DMS 273 treated with DMSO at 0.1 percent for 48 hours (cell line): ENCODE measurements at places on chromosomes 5 and 9.

GRCh38 chr5:102589661-102590060 lies 90.9 kb upstream of the SLCO6A1 start:
- DNase-seq: no peak

GRCh38 chr9:134052941-134053340 lies 14.9 kb downstream of the BRD3 start:
- DNase-seq: no peak

DNA sequence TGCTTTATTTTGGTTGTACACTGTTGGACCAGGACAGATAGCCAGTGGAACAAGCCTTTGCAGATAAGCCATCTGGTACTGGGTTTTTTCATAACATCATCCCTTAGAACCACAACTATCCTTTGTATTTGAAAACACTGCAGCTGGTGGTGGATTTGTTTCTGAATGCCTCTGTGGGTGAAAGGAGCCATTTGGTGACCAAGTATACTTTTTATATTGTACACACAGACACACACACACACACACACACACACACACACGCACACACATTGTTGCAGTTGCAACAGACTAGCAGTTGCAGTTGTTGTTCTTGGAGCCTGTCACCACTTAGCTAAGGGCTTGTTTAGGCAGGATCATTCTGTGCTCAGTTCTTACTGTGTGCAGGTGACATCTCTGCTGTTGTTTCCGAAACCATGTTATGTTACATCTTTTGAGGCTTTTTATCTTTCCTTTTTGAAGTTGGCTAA lies 22.9 kb upstream of the CAVIN4 start:
- DNase-seq: peak; percentile 46

DNA sequence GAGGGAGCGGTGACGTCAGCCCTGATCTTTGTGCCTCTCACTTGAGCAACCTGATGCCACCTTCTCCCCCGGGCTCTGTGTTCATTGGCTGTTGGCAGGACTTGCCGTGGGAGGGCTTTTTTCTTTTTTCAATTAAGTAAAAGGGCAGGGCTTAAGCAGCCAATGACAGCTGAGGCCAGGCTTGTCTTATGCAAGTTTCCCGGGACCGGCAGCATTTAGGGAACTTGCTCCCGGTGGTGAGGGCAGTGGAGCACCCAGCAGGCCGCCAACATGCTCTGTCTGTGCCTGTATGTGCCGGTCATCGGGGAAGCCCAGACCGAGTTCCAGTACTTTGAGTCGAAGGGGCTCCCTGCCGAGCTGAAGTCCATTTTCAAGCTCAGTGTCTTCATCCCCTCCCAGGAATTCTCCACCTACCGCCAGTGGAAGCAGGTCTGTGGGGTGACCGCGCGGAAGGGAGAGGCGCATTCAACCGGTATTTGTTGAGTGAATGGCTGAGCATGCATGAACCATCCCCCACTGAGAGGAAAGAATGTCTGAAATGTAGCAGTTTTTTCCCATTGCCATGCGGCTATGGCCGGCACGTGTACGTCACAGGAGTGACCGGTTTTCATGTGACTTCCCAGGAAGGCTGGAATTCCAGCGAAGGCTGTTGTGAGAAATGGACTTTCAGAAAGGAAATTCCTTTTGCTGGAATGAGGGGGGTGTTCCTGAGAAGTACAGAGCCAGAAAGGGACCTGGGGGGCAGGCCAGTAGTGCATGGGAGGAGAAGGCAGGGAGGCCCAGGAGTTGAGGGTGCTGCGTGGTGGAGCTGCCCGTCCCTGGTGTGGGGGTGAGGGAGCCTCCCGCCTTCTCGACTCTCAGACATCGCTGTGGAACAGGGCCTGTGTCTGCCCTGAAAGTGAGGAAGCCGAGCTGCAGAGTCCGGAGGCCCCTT lies 29.0 kb downstream of the PTGES2 start:
- peak; percentile 92 for DNase-seq

DNA sequence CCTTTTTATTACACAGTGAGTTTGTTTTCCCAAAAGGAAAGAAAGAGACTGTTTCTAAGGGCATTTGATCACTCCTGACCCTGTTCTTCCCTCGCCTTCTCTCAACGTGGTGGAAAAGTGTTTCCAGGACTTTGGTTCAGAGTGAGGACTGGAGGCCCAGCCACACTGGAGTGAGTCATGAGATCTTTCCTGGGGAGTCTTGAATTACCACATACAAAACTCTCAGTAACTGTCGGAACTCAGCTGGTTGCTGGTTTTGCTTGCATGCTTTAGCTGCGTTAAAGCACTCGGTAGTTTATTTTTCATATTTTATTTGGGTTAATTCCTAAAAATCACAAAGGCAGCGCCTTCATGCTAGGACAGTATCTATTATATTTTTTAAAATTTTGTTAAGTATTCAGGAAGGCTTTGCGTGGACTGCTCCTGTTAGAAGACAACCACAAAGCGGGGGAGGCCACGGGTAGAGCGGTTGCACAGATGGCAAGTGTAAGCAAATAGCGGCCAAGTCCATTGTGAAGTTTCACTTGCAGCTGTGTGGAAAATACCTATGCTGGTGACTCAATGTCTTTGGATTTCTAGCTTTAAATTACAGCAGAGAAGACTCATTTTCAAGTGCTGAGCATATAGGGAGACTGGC lies 77.7 kb downstream of the ARSB start:
- DNase-seq: peak; percentile 84

GRCh38 chr9:106119176-106119575 lies 424.8 kb downstream of the TMEM38B start:
- DNase-seq: no peak

DNA sequence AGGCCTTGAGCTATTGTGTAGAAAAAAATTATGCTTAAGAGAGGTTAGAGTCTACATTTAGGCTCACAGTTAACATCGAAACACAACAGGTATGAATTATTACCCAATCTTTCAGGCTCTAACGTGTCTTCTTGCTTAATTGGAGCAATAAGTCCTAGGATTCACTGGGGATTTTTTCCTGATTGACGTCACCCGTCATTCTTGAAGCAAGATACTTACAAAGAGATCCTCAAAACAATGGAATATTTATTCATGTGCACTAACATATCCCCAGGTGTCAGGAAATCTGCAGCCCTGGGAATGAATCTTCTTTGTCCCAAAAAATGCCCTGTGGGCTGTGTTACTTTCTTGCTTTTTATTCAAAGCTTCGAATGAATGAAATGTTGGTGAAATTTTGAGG lies 413.5 kb downstream of the NFIB start:
- DNase-seq: no peak

DNA sequence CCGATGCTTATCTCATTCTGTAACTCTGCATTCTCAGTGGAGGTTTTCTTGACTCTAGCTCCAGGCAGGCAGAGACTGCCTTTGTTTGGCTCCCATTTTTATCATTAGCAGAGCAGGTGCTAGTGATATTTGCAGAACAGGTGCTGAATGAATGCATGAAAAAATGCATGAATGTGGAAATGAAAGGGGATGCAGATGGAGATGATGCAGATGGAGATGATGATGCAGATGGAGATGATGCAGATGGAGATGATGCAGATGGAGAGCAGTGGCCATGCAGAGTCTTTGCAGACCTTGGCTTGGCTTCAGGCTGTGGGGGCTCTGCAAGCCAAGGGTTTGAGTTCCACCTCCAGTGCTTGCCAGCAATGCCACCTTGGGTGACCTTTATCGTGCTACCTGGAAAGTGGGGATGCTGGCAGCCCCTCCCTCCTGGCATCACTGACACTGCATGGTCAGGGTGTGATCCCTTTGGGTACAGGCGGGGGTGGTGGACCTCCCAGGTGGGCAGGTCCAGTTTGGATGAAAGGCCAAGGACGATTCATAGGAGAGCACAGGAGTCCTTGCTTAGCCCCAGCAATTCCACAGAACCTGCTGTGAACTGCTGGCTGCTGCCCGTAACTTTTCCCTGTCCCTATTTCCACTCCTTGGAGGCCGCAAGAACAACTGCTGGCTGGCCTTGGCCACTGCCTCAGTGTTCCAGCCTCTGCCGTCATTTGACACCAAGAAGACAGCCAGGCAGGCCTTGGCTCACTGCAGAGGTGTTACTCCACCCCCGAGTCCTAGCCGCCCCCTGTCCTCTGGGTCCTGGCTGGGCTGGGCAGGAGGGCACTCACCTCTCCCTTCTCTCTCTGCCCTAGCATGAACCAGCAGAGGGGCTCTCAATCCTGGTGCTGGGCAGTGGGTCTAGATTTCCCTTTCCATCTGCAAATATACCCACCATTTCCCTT lies 33.0 kb downstream of the ERGIC1 start:
- DNase-seq: no peak

GRCh38 chr5:6642655-6643054 lies 9.4 kb downstream of the SRD5A1 start:
- DNase-seq: no peak

DNA sequence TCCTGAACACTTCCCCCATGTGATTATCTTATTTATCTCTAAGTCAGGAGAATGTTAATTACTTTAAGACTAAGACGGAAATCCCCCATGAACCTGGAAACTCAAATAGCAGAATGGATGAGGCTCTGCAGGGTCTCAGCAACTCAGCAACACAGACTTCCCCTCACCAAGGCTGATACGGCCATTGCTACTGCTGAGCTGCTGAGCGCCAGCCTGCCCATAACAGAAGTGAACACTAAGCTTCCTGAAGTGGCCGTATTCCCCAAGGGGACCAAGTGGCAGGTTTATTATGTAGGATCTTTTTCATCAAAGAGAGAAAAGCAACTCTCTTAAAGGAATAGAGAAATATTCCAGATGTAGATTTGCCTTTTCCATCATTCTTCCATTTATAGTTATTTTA lies 311.1 kb downstream of the RFX3 start:
- DNase-seq: no peak

DNA sequence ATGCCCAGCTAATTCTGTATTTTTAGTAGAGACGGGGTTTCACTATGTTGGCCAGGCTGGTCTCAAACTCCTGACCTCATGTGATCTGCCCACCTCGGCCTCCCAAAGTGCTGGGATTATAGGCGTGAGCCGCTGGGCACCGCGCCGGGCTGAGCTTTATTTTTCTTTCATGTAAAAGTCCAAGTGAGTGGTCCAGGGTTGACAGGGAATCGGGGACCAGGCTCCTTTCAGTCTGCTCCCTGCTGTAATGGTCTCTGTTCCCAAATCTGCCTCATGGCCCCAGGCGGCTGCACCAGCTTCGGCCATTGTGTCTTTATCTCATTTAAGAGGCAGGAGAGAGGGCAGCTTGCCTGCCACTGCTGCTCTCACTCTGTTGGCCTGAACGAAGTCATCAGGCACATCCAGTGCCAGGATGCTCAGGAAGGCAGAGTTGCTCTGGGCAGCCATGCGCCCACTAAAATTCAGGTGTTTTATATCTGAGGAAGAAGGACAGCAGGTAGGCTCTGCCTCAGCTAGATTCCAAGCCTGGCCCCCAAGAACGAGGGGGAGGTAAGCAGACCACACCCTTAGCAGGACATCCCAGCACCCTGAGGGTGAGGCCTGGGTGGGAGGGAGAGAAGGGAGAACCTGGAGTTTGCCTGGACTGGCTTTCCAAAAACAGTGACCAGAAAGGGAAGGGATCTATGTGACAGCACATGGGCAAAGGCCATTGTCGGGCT lies 1.7 kb upstream of the CCDC183 start:
- DNase-seq: no peak

- no peak for DNase-seq
Observed at GRCh38 chr5:32290922-32291321, 21.8 kb downstream of the MTMR12 start.

GRCh38 chr9:22005702-22006606 lies 3.2 kb downstream of the CDKN2B start:
- DNase-seq: no peak

DNA sequence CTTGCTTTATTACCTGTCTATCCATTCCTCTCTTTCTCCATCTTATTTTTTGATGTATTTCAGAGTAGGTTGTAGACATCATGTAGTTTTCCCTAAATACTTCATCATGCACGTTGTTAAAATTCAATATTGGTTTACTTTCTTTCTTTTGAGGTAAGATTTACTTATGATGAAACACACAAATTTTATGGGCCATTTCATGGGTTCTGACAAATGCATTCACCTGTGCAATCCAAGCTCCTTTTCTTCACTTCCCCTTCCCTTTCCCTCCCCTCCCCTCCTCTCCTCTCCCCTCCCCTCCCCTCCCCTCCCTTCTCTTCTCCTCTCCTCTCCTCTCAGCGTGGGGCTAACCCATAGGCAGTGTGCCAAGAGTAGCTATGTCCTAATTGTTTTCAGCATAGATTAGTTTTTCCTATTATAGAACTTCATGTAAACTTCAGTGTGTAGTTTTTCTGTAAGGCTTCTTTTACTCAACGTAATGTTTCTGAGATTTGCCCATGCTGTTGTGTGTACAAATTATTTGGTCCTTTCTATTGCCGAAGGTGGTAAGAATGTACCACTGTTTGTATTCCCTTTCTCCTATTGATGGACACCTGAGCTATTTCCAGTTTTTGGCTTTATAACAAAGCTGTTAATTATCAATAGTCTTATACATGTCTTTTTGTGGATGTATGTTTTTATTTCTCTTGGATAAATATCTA lies 92.9 kb upstream of the CLINT1 start:
- DNase-seq: no peak

DNA sequence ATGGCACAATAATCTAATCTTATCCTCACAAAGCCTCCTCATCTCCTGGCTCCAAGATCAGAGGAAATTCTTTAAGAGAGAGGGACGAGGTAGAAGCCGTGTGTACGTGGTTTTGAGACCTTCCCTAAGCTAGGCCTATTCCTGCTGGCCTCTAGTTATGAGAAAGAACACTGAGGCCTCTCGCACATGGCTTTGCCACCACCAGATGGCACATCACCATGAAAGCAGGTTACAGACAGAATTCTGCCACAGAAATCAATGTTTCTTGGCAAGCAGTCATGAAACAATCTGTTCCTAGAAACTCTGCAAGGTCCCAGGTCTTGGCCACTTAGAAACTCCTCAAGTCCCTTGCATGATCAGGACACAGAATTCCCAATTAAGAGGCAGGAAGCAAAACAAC lies 268.2 kb upstream of the TAS2R1 start:
- DNase-seq: peak; percentile 79

- DNase-seq: no peak
Observed at GRCh38 chr5:170617533-170618490, 114.0 kb downstream of the KCNIP1 start.

GRCh38 chr9:15642369-15642962 lies 89.6 kb downstream of the CCDC171 start:
- DNase-seq: peak; percentile 28

DNA sequence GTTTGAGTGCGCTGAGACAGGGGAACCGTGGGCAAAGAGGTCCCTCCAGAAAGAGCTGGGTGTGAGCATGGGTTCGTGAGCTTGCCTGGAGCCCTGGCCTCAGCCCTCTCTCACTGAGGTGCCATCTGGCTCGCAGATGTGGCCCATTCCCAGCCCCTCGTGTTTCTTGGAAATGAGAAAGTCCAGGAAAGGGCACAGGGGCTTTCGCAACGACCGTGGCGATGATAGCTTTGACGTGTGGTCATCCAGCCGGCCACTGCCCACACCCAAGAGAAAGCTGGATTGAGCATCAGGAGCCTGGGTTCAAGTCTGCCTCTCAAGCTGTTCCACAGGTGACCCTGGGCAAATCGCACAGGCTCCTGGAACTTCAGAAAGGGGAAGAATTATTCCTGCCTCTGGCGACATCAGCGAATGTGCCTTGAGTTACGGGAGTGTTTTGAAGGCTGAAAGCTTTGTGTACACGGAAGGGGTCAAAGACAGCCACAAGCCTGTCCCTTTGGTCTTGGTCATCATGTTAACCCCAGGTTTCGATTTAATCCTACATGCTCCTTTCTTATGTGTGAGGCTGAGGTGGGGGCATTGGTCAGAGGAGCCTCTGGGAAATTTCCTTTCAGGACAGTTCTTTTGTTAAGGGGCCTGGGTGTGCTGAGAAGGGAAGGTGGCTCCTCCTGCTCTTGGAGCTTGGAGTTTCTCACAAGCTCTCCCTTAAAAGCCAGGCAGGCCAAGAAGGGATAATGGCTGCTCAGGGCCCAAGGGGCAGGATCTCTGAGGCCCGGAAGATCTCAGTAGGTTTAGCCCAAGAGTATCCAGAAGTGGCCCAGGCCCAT lies 41.7 kb upstream of the IL17B start:
- no peak for DNase-seq

GRCh38 chr9:99465231-99465907 lies 243.3 kb downstream of the SEC61B start:
- DNase-seq: peak; percentile 15
